ENCODE measurements at places on chromosomes 4 and X.

GRCh38 chrX:15242899-15243555, 26.9 kb downstream of the ASB9 start:
- DNase-seq: no peak

DNA sequence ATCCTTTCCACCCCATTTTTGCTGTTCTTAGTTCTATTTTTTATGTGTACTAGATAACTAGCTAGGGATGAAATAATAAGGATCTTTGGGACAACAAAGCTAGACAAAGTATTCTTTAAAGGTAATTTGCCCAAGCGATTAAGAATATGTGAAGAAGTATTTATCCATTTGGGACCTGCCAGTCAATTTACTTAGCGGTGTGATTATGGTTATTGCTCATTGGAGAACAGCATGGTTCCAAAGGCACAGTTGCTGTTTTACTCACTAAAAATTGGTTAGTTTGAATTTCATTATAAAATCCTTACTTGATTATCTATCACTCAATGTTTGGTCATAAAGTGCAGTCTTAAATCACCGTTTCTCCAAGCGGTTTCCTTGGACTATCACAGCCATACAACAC, 124.1 kb downstream of the SNCA start:
- no peak for DNase-seq

DNA sequence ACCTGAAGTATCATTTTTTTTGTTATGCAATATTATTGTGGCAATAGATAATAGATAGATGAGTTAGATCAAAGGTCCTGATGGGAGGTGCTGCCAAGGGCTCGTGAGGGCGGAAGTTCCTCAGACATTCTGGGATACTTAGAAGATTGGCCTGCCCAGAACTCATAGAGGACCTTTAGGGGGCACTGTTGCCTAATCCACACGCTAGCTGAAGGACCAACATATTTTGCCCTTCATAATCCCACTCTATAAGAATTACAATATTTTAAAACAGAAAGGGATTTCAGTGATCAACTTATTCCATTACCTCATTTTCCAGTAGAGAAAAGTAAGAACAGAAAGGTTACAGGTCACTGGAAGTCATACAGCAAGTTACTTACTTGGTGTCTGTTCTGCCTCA, 22.9 kb upstream of the COX7B2 start:
- DNase-seq: no peak

DNA sequence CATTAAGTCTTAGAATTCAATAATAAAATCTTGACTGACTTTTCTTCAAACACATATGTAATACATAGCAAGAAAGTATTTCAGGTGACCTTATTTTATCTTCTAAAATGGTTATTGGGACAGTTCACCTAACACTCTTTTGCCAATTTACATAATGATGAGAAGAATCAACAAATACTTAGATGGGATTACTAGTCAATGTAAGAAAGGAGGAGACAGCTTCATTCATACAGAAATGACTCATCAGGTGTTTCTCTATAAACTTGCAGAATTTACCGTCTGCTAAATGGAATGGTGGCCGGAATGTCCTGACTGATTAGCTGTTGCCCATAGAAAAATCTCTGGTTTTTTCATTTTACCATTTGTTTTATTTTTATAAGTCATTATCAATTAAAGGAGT, 115.0 kb upstream of the ETNPPL start:
- no peak for DNase-seq

- DNase-seq: no peak
Observed at GRCh38 chrX:138718941-138719340, 7.4 kb upstream of the FGF13 start.

DNA sequence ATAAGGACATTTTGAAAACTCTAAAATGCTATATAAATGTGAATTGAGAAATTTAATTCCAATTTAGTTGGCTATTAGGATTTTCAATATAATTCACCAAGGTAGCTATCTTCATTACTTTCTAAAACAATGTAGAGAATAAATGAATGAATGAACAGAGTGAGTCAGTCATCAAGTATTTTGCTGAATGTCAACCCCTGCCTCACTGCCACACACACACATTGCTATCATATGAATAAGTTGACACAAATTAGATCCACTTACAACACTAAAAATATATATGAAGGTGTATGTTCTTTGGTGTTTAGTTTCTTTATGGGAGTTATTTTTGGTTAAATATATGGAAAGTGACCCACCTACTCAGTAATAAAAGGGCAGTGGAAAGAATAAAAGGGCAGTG, 141.4 kb upstream of the SMIM10 start:
- DNase-seq: no peak

GRCh38 chr4:169015186-169015623, 5.2 kb upstream of the CBR4 start:
- no peak for DNase-seq

GRCh38 chr4:94413085-94413840, 38.5 kb upstream of the PDLIM5 start:
- DNase-seq: no peak
